ENCODE measurements at places on chromosomes 1 and 21.

- DNase-seq, result no peak
Observed at GRCh38 chr1:206547104-206547503, 39.8 kb downstream of the RASSF5 start.

DNA sequence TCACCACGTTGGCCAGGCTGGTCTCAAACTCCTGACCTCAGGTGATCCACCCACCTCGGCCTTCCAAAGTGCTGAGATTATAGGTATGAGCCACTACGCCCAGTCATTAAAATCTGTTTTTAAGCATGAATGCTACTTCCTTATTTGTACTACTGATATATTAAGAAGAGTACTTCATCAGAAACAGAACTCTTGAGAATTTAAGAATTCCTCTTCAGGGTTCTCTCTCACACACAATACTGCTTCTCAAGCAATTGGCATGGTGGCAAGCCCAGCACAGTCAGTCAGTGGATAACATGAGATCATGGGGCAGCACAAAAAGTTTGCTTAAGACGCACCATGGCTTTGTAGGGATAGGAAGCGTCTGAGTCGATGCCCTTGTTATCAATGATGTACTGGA lies 14.1 kb downstream of the CTSS start:
- DNase-seq, result no peak

DNA sequence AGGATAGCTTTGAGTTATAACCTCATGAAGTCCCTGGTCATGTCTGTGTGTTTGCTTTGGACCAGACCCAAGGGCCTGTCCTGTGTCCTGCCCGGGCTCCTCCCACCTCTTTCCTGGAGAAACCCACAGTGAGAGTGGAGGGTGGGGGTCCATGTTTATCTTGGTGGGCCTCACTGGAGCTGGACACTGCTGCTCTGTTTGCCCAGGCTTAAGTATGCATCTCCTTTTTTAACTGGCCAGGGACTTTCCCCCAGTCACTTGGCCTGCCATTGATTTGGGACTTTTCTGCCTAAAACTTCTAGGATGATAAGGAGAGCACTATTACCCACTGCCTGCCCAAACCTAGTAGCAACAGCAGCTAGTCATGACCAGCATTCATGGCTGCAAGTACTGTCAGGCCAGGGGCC lies 49.8 kb downstream of the DDR2 start:
- DNase-seq, result no peak

- no peak for DNase-seq
Observed at GRCh38 chr1:159091607-159092031, 15.1 kb upstream of the AIM2 start.

DNA sequence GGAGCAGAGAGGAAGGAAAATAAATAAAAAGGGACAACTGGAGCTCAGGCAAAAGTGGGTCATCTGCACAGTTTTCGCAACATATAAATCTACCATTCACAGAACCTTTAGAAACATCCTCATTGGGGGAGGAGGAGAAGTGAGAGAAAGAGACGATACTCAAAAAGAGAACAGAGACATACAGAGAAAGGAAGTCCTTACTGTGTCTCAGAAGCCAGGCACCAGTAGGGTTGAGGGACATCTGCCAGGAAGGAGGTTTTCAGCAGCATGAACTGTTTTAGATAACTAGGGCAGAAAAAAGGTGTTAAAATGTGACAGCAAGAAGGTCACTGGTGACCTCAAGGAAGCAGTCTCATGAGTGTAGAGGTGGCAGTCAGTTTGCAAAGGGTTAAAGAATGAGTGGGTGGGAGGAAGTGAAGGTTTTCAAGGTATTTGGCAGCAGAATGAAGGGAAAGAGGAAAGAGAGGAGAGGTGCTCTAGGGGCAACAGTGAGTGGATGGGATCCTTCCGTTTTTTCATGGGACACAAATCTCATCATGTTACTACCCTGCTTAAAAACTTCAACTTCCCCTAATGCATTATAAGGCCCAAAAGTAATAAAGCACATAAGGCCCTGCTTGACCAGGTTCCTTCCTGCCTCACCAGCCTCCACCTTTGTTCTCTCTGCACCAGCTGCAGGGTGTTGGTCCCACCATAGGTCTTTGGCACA lies 9.5 kb downstream of the JAK1 start:
- DNase-seq, result peak; percentile 12

GRCh38 chr21:31279986-31280385 lies 64.1 kb downstream of the TIAM1 start:
- no peak for DNase-seq

GRCh38 chr1:236518322-236518721 lies 5.5 kb upstream of the LGALS8 start:
- DNase-seq, result no peak

DNA sequence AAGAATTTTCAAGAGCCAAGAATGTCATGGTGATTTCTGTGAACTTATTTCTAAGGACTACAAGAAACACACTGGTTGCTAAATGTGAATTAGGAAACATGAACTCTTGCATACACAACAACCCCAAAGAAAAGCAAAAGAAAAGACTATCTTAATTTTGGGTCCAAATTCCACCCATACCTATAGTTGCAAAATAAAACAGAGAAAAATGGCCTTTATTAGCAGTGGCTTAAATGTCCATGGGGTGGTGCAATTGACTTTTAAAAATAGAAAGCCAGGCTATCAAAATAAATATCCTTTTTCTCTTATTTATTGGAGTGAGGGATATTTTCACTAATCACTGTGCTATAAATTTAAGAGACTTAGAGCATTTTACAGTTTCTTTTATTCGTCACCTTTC lies 80.9 kb upstream of the DPYD start:
- DNase-seq, result no peak

DNA sequence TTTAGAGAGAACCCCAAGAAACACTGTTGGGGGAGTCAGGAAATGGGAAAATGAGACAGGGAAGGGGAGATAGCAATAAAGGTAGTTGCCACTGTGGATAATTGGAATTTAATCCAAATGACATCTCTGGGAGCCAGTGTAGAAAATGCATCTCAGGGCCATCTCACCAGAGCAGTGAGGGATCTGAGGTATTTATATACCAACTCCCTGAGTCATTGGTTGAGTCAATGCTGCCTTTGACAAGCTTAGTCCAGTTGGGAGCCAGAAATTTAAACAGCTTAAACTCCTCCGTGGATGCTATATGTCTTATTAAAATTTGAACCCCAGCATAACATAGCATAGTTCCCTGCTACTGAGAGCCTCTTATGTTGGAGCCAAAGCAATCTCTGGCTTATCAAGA lies 140.3 kb downstream of the SLC30A10 start:
- DNase-seq, result no peak

DNA sequence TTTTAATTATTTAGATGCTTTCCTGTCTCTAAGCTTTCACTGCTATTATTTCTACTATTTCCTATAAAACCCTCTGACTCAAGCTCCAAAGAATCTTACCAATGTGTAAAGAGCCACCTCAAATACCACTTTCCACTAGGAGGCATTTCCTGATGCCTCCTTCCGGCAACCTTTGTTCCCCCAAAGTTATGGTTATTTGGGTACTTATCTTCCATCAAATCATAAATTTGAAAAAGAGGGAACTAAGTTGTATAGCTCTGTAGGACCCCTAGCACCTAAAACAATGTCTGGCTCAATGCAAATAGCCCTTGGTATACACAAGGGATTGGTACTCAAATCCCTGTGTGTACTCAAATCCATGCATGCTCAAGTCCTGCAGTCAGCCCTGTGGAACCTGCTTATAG lies 79.6 kb downstream of the NME7 start:
- no peak for DNase-seq

- no peak for DNase-seq
Observed at GRCh38 chr1:12610305-12610935, 7.6 kb downstream of the DHRS3 start.

DNA sequence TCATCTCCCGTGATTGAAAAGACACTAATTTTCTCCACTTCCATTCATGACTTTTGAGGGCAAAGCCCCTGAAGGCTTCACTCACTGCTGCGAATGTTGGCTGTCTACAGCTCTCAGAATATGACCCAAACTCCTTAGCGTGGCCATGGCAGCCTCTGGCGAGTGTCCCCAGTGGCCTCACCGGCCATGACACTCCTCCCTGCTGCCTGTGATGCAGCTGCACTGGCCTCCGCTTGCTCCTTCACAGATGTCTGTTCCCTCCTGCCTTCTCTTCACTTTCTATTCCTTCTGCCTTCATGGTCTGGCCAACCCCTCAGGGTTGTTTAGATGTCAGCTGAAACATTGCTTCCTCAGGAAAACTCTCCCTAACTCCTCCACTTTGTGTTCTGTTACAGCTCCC lies 30.8 kb upstream of the PTPRF start:
- DNase-seq, result no peak

DNA sequence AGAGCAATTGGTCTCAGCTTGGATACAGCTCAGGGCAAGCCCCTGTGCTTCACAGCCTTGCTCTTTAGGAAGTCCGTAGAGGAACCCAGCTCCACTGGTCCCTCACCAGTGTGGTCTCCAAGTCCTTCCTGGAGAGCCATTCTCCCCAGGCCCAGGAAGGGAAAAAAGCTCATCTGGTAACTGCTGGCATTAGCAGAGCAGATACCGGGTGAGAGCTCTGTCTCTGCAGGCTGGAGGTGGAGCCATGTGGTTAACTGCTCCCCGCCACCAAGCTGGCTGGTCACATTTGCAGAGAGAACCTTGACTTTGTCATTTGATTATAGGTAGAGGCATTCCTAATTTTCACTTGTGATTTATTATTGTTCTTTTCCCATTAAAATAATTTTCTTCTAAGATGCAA lies 169.6 kb downstream of the ROR1 start:
- no peak for DNase-seq

DNA sequence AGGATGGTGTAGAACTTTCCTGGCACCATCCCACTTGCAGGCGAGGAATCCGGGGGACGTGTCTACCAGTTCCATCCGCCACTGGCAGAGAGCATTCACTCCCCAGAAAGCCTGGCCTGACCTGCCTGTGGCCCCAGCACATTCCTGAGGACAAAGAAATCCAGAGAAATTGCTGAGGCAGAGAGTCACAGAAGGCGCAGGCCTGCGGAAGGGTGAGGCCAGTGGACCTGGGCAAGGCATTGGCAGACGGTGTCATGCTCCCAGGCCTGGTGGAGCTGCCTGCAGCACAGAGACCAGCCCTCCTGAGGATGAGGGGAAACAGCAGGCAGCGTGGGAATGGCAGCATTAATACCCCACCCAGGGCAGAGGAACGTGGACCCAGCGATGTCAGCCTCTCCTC lies 81.2 kb upstream of the F3 start:
- no peak for DNase-seq

DNA sequence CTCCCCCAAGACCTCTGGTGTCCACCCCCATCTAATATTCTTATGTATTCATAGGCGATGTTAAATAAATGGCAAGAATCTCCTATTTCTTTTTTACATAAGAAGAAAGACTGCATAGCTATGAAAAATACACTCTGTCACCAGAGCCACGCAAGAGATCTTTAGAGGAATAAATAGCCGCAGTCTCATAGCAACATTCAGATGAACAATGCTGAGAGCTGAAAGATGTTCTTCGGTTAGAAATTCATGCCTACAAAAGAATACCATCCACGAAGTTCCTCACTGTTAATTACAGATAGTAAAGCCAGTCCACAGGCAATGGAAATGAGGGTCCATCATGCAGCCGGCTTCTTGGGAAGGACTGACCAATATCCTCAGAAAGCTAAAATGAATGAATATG lies 76.0 kb upstream of the SOD1 start:
- DNase-seq, result no peak

DNA sequence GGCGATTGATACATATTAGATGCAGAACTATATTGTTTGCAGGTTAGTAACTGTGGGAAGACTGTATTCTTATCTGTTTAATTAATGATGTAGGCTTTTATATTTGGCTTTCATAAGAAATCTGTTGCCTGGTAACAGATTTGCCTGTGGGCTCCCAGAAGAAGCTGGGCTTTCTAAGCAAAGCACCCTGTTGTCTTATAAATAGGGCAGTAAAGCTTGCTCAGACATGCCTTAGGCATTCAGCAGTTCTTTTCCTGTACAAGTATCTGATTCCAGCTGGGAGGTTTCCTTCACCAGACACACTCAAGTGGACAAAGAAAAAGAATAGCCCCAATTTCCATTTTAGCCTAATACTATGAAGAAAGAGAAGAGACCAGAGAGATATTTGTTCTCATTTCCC lies 524.0 kb downstream of the LRRIQ3 start:
- no peak for DNase-seq

DNA sequence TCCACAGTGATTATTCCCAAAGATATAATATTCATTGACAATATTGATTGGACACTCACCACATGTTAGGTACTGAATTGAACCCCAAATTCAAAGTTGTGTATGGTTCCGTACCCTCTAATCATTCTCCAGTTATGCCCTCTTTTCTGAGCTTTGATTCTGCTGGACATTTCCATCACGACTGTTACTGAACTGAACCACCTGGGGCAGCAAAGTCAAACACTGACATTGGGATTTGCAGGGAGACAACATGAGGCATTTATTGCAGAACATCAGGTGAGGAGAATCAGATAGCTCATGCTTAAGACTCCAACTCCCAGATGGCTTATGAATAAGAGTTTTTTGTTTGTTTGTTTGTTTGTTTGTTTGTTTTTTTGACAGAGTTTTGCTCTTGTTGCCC lies 420.9 kb downstream of the DISC1 start:
- no peak for DNase-seq

GRCh38 chr1:42951588-42951987 lies 7.1 kb downstream of the SLC2A1 start:
- no peak for DNase-seq

GRCh38 chr21:32278103-32278502 lies 746 bp downstream of the MIS18A start:
- DNase-seq, result no peak

DNA sequence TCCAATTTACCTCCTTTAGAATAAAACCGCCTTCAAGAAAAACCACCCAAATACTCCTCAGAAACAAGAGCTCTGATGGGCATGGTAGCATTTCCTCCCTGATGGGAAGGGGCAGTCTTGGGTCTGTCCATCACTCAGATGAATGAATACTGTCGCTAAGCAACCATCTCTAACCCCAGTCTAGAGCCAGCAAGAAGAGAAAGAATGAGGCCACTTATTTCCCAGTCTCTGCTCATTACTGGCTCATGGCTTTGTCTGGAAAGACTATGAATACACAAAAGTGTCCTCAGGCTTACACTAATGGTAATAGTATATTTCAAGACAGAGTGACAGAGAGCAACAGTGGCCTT lies 51.0 kb upstream of the F3 start:
- no peak for DNase-seq

GRCh38 chr1:180994262-180994661 lies 28.4 kb downstream of the STX6 start:
- DNase-seq, result no peak

- DNase-seq, result no peak
Observed at GRCh38 chr1:51063121-51063520, 38.9 kb upstream of the C1orf185 start.
